Activated naive CD4-positive, alpha-beta T cell treated with anti-CD3 and anti-CD28 coated beads, Interleukin-2, amount 50 U/mL, for 16 hours (primary cell): ENCODE measurements at places on chromosomes 7 and 10.

GRCh38 chr7:97731736-97732564 lies at the start of gene TAC1:
Gene TAC1 (plus strand): TSS chr7:97732086. CDS start chr7:97732613, 527 bp downstream.
- DNase-seq: no peak

DNA sequence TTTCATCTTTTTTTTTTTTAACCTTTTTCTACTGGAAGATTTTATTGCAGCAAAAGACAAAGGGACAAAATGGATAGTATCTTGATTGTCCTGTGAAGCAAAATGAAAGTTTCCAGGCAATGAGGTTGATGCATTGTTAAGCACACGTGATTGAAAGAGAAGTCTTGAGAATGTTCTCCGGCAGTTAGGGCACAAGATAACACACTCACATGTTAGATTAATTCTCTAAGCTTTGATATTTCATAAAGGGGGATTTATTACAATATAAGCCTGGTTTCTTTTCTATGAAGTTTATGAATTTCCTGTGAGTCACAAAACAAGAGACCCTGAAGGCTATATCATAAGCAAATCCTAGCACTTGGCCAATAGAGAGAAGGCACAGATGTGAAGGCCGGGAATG lies 93.4 kb upstream of the ARMC3 start:
- DNase-seq: no peak

DNA sequence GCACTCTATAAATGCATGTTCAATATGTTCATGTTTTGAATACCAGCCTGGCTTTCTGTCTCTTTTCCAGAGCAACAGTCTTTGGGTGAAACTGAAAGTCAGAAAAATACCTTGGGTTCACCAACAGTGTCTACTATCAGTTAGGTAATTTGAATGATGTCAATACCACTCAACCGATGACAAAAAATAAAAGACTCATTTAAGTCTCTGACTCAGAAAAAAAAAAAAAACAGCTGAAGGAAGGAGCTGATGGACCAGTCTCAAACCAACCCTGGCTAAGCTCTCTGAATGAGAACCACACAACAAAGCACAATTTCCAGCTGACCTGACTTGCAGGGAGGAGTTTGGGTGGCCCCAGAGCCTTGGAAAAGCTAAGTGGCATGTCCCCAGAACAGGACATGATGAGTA lies 42.5 kb downstream of the ABLIM1 start:
- DNase-seq: no peak

GRCh38 chr7:109893231-109893630 lies 1197.7 kb upstream of the LRRN3 start:
- DNase-seq: no peak

GRCh38 chr10:17412323-17412722 lies 42.1 kb downstream of the ST8SIA6 start:
- no peak for DNase-seq

DNA sequence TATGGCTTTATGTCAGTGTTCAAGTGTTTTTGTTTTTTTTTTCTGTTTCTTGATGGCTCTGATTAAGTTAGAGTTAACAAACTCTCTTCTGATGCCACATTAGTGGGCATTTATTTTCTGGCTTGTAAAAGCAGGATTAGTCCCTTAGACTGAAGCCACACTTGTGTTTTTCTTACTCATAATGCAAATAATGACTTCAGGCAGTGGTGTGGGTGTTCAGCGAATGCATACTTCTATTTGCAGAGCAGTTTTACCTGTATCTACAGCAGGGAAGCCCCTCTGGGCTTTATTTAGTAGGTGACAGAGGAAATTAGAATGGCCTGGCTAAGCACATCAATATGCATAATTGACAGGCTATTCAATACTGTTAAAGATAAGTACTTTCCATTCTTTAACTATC lies 79.9 kb downstream of the CNNM2 start:
- no peak for DNase-seq

- DNase-seq: no peak
Measured at GRCh38 chr10:35379226-35380137, 43.2 kb downstream of the CCNY start.

- no peak for DNase-seq
Measured at GRCh38 chr7:18896343-18896975, 221.0 kb downstream of the TWIST1 start.

- DNase-seq: peak; percentile 78
Measured at GRCh38 chr7:105652359-105652993, 71.2 kb upstream of the EFCAB10 start.

GRCh38 chr7:85068799-85069198 lies 118.1 kb downstream of the SEMA3D start:
- no peak for DNase-seq

GRCh38 chr7:15402436-15403136 lies 159.2 kb downstream of the AGMO start:
- no peak for DNase-seq

- DNase-seq: no peak
Measured at GRCh38 chr7:83001362-83002040, 161.2 kb downstream of the PCLO start.

GRCh38 chr10:52284416-52285013 lies 29.6 kb upstream of the DKK1 start:
- DNase-seq: no peak

- no peak for DNase-seq
Measured at GRCh38 chr7:104878577-104878976, 135.4 kb upstream of the KMT2E start.

- no peak for DNase-seq
Measured at GRCh38 chr7:11540271-11540761, 291.7 kb downstream of the THSD7A start.

DNA sequence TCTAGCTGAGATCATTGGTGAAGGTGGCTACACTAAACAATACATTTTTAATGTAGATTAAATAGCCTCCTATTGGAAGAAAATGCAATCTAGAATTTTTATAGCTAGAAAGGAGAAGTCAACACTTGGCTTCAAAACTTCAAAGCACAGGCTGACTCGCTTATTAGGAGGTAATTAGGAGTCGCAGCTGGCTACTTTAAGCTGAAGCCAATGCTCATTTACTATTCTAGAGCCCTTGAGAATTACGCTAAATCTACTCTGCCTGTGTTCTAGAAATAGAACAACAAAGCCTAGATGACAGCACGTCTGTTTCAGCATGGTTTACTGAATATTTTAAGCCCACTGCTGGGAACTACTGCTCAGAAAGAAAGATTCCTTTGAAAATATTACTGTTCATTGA lies 101.6 kb upstream of the EEPD1 start:
- DNase-seq: no peak

DNA sequence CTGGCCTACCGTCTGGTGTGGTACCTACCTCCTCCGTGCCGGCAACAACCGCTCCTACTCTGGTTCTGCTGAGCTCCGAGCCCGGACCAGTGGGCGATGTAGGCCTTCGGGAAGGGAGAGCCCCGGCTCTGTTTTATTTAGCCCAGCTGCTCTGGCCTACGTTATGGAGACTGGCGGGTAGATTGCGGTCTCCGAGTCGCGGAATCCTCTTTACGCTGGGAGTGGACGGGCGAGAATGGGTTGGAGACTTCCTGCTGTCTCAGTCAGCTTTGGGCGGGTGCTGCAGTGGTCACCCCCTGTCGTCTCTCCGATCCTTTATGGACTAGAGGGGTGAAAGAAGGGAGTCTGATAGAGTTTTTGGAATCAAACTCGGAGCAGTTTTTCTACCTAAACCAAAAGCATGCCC lies 406 bp downstream of the CBLL1 start:
- no peak for DNase-seq

GRCh38 chr7:137956183-137956582 lies 45.7 kb downstream of the CREB3L2 start:
- DNase-seq: no peak

DNA sequence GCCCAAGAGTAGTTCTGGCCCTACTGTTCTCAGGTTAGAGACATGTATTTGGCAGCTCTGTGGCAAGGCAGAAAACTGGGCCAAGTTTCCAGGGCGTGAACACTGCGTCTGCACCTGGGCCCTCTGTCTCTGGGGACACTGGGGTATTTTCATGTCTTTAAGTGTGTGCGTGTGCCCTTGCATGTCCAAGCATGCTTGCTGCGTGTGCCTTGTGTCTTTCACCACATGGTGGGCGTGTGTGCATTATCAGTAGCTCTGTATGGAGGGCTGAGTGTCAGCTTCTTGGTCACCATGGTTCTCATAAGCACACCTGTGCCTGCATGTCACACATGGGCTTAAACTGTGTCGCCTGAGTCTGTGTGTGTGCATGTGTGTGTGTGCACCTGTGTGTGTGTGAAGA lies 69.3 kb downstream of the HIPK2 start:
- no peak for DNase-seq

DNA sequence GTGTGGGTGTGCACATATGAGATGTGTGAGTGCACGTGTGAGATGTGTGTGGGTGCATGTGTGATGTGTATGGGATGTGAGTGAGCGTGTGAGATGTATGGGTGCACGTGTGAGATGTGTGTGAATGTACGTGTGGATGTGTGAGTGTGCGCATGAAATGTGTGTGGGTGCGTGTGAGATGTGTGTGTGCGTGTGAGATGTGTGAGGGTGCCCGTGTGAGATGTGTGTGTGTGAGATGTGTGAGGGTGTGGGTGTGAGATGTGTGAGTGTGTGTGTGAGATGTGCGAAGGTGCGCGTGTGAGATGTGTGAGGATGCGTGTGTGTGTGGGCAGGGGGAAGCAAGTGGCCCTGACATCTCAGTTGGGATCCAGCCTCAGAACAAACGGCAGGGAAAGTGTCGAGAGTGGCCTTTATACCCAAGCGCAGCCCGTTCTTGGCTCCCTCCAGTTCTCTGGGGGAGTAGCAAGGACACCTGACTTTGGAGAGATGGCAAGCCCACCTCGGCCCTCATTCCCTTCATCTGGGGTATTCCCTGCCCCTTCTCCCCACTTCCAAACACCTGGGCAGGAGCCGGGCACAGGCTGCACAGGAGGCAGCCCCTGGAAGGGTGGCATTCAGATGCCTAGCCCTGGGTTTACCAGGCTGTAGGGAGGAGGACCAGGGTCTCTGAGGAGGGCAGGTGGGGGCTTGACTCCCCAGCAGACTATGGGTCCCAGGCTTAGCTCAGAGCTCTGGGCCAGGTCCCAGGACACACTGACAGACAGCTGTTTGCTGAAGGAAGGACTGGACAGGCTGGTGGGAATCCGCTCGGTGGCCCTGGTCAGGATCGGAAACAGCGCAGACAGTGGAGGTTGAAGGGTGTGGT lies 31.6 kb downstream of the PPIF start:
- no peak for DNase-seq

- no peak for DNase-seq
Measured at GRCh38 chr10:122121059-122121458, 132.1 kb downstream of the TACC2 start.

- no peak for DNase-seq
Measured at GRCh38 chr7:134176037-134176350, 48.9 kb downstream of the LRGUK start.

GRCh38 chr10:37289833-37290464 lies 164.6 kb downstream of the ANKRD30A start:
- no peak for DNase-seq

- no peak for DNase-seq
Measured at GRCh38 chr7:81244224-81244623, 325.4 kb upstream of the SEMA3C start.

DNA sequence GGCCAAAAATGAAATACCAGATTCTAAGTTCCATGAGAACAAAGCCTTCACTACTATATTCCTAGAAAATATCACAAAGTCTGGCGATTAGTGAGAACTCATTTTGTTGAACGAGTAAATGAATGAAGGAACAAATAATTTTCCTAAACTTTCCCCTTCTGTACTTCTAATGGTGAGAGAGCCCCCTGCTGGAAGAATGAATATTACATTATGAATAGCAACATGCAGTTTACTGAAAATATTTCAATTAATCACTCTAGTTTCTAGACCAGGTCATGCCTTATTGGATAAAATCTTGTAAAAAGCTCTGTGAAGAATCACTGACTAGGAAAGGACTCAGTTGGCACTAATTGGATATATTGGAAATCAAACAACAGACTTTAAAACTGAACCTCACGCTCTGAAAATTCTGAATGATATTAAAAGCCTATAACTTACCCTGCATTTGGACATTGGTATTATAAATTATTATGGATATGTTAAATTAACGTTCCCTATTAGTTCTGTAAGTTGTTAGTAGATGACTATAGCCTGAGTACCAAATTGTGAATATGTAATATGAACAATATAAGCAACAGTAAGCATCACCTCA lies 32.4 kb upstream of the MTPN start:
- no peak for DNase-seq

GRCh38 chr10:24561453-24561852 lies 162.2 kb downstream of the ARHGAP21 start:
- no peak for DNase-seq

GRCh38 chr10:66926841-66927240 lies 1.0 kb downstream of the LRRTM3 start:
- no peak for DNase-seq

DNA sequence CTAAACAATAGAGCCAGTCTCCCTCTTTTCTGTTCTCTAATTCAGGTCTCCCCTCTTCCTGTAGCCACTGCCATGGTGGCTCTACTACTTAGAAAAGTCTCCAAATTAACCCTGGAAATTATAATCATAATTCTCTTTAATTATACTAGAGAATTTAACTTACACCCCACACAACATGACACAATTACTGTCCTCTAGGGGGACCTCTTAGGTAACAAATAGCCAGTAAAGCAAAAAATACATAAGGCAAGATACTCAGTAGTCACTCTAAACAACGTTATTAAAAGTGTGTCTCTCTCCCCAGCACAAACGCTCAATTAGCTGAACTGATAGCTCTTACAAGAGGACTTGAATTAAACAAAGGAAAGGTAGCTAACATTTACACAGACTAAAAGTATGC lies 44.3 kb upstream of the ZNF107 start:
- DNase-seq: no peak

GRCh38 chr7:74104702-74105101 lies 21.1 kb downstream of the LIMK1 start:
- DNase-seq: no peak

DNA sequence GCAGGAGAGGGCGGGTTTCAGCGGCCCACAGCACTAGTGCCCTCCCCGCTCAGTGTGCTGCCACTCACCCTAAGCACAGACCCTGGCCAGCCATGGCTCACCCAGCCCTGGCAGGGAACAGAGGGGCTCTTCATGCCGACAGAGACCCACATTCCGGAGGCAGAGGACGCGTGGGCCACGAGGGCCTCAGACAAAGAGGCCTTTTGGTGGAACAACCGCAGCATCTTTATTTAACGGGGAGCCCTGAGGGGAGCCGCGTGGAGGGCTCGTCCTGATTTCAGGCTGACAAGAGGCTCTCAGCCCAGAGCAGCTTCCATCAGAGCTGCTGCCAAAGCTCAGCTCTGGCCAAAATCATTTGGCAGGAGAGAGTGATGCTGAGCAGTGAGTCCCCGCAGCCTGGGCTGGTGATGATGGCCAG lies 127.8 kb downstream of the SH3PXD2A start:
- DNase-seq: no peak
